ENCODE measurements at places on chromosomes 2 and 18.

- no peak for DNase-seq
Measured at GRCh38 chr2:70751881-70752280, 16.1 kb downstream of the ADD2 start.

- no peak for DNase-seq
Measured at GRCh38 chr2:233107011-233107410, 46.9 kb downstream of the INPP5D start.

GRCh38 chr2:47179388-47179787 is 24.3 kb upstream of the STPG4 start:
- DNase-seq, result no peak

- no peak for DNase-seq
Measured at GRCh38 chr2:105836840-105837692, 92.4 kb downstream of the NCK2 start.

GRCh38 chr2:17729880-17730279 is 23.7 kb downstream of the SMC6 start:
- DNase-seq, result no peak

DNA sequence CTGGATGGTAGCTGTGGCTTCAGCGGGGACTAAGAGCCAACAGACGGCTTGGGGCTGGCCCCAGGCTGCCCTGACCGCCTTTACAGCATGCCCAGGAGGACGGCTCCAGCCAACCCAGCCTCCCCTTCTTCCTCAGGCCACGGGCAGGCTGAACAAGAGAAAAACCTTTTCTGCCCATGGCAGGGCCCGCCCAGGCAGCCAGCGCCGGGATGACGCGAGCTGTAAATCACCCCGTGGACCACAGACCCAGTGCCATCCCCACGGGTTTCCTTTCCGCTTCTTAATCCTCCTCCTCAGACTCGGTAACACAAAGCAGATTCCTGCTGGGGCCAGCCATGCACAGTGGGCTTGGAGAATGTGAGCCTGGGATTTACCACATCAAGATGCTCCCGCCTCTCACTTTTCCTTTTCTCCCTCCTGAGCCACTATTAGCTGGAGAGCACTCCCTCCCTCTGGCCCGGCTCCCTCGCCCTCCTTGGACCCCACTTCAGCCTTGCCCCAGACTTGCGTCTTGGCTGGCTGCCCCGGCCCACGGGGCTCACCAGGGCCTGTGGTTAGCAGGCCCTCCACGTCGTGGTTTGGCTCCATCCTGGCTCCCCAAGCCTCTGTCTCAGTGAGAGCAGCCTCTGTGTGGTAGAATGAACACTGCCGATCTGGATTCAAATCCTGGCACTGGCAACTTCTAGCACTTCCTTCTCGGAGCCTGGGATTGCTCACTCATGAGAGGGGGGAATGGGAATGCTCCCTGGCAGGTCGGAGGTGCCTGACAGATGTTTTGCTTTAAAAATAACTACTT is 31.4 kb downstream of the ATOH8 start:
- peak; percentile 91 for DNase-seq

GRCh38 chr18:64852281-64852680 is 703.4 kb upstream of the LINC00305 start:
- no peak for DNase-seq
